Stimulated activated CD4-positive, alpha-beta T cell treated with anti-CD3 and anti-CD28 coated beads, TNF-alpha, amount 100 ng/mL, for 24 hours (primary cell): ENCODE measurements at places on chromosomes 12 and 14.

GRCh38 chr14:80637756-80638619 lies 303.6 kb downstream of the CEP128 start:
- no peak for DNase-seq

GRCh38 chr12:52180971-52181628 lies 10.7 kb downstream of the KRT80 start:
- no peak for DNase-seq

GRCh38 chr14:104816616-104816884 lies 15.6 kb downstream of the ZBTB42 start:
- DNase-seq: no peak

DNA sequence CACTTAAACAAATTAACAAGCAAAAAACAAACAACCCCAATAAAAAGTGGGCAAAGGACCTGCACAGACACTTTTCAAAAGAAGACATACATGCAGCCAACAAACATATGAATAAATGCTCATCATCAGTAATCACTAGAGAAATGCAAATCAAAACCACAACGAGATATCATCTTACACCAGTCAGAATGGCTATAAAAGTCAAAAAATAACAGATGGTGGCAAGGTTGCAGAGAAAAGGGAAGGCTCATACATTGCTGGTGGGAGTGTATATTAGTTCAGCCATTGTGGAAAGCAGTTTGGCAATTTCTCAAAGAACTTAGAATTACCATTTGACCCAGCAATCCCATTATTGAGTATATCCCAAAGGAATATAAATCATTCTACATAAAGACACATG lies 34.6 kb upstream of the NT5DC3 start:
- no peak for DNase-seq

GRCh38 chr12:121713793-121714192 lies 1.2 kb downstream of the TMEM120B start:
- DNase-seq: no peak

DNA sequence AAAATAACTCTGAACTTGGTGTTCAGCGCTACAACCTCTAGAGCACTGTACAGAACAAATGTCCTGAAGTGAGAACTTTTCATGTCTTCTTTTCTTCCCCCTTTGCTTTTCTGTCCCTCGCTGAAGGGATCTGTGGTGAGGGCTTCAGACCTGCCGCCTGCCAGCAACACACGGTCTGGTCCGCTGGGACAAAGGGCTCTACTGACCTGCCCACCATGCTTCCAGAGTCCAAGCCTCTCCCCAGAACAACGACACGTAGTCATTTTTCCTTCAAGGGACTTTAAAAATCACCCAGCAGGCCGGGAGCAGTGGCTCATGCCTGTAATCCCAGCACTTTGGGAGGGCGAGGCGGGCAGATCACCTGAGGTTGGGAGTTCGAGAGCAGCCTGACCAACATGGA lies 140.4 kb downstream of the EFCAB11 start:
- no peak for DNase-seq

GRCh38 chr12:33536431-33536830 lies 96.8 kb upstream of the SYT10 start:
- DNase-seq: no peak

DNA sequence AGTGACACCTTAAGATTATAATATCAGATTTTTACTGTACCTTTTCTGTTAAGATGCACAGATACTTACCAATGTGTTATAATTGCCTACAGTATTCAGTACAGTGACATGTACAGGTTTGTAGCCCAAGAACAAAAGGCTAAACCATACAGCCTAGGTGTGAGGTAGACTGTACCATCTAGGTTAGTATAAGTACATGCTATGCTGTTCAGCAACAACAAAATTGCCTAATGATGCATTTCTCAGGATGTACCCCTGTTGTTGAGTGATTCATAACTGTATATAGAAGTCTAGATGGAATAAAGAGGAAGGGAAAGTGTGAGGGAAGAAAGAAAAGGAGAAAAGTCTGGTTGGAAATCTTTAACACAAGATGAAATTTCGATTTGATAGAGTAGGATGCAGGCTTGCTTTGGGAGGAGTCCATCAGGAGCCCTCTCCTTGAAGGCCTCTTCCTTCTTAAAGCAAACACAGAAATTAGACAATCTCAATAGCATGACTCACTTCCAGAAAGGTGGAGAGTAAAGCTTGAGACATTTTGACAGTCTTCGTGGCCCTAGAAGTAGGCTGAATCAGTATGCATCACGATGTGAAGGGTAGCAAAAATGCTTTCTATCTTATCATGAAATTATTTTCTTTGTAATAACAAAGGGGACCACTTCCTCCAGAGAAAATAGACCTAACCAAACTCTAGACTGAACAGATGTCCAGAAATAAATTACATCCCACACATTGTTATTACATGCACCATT lies 191.5 kb downstream of the SYT1 start:
- no peak for DNase-seq

GRCh38 chr14:59997966-59998365 lies 78.0 kb downstream of the LRRC9 start:
- DNase-seq: no peak

GRCh38 chr14:84544486-84545131 lies 985.3 kb upstream of the FLRT2 start:
- no peak for DNase-seq

GRCh38 chr12:109594556-109595317 lies 21.1 kb downstream of the MVK start:
- no peak for DNase-seq

DNA sequence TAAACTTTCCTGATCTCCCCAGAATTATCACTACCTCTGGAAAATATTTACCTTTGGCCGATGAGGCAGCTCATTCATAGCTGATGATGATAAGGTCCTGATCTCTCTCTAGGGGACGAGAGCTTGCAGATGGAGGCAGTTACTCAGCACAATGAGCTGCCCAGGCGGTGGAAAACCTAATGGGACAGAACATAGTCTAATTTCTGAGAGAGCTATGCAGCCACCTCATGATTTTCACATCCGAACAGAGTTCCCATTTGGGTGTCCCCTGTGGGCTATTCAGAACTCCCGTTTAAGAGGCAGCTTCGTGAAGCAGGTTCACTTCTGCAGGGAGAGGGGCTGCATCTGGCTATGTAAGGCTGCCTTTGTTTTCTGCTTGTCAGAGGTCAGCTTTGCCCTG lies 724.6 kb upstream of the TMEM132C start:
- no peak for DNase-seq

- no peak for DNase-seq
Observed at GRCh38 chr12:54606556-54606955, 18.1 kb upstream of the PPP1R1A start.

- no peak for DNase-seq
Observed at GRCh38 chr14:92447416-92448197, 66.0 kb upstream of the RIN3 start.

DNA sequence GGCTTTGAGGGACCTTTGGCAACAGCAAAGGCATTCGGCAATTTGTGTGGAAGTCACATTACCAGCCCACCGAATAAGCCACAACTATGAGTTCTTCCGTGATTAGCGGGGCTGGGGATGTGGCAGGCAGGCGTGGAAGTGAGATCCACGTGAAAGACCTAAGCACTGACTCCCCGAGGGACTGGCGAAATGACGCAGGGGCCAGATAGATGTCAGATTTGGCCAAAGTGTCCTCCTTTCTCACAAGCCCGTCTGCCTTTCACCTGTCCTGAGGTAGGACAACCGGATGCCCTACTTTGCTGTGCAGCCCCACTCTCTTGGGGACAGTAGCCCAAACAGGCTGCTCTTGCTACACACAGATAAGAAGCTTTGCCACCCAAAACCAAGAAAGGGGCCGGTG lies 54.5 kb downstream of the DPF3 start:
- DNase-seq: no peak
